ENCODE measurements at places on chromosomes 7 and 10.

- DNase-seq, result no peak
Observed at GRCh38 chr7:110800984-110801383, 289.9 kb upstream of the LRRN3 start.

- DNase-seq, result no peak
Observed at GRCh38 chr10:11713186-11713743, 28.9 kb upstream of the ECHDC3 start.

DNA sequence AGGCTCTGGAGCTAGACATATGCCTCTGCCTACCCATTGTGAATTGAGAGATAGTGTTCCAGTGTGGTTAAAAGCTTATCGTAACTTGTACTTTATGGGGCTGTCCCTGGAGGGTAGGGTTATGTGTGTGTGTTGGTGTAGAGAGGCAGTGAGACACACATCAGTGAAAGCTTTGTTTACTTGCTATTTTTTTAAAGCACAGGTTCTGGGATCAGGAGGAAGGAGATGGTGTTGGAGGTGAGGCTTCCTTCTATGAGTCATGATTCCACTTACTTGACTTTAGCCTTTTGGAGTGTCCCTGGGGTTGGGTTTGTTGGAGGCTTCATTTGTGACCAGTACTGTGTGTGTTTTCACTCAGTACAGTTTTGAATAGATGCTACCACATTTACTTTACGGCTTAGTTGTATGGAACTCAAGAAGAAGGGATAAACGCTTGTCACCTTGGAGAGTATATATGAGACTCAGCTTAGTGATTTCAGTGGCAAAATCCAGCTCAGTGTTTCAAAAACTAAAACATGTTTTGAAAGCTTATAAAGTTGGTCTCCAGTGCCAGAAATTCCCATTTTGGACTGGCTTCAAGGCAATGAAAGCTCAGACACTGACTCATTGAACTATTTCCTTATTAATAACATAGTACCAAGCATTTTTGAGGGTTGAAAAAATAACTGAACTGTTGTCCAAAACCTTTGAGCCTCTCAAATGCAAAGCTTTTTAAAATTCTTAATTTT is 106.2 kb downstream of the PLXDC2 start:
- no peak for DNase-seq

DNA sequence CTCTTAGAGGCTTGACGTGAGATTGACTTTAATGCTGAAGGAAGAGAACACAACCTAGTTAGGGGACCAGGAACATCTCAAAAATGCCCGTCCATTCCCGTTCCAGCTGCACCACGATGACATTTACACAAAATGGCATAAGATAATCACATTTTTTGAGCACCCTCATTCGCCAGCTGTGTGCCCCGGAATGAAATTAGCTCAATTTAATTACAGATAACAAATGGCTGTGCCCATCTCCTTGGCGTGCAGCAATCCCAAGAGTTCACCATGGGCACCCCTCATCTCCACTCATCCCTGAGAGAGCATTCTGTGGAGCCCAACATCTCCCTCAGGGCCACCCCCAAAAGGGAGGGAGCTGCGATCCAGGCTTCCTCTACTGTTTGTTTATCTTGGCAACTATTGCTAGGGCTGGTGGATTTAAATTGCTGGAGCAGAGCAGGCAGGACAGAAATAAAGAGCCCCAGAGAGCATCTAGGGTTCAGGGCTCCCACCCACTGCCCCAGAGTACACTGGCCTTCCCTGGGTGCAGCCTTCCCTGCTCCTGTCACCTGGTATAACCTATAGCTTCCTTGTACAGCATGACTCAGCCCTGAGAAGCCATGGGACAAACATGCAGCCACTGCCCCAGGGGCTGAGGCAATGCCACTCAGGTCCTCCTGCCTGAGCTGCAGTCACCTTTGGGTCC is 263.5 kb downstream of the ZEB1 start:
- no peak for DNase-seq

DNA sequence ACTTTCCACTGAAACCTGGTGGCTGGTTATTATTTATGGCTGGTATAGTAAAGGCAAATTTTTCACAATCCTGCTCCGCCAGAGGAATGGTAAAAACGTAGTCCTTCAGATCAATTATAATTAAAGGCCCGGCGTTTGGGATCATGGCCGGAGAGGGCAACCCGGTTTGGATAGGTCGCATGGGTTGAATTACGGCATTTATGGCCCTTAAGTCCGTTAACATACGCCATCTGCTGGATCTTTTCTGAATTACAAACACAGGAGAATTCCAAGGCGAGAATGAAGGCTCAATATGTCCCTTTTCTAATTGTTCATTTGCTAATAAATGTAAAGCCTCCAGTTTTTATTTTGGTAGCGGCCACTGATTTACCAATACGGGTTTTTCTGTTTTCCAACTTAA is 11.3 kb upstream of the TAS2R3 start:
- DNase-seq, result no peak

DNA sequence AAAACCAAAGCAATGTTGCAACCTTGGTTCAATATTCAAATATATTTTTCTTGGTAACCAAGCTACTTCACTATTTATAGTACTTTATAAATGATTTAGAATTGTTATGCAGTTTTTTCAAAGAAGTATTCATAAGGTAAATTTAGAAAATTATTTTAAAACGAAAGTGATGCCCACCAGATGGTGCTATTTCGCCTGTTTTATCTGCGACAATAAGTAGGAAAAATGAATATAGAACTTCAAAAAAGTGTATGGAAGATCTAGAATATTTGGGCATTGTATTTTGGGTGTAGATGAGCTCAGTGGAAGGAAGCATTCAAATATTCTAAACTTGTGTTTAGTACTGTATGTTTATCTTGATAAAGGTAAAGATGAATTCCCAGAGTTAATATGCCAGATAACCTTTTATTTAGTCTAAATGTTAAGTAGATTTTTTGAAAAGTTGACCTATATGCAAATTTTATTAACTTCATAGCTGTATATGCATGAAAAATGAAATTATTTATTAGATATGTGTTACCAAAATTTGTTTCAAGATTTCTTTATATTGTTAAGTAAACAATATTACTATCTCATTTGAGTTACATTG is 93.2 kb downstream of the ADK start:
- peak; percentile 46 for DNase-seq

DNA sequence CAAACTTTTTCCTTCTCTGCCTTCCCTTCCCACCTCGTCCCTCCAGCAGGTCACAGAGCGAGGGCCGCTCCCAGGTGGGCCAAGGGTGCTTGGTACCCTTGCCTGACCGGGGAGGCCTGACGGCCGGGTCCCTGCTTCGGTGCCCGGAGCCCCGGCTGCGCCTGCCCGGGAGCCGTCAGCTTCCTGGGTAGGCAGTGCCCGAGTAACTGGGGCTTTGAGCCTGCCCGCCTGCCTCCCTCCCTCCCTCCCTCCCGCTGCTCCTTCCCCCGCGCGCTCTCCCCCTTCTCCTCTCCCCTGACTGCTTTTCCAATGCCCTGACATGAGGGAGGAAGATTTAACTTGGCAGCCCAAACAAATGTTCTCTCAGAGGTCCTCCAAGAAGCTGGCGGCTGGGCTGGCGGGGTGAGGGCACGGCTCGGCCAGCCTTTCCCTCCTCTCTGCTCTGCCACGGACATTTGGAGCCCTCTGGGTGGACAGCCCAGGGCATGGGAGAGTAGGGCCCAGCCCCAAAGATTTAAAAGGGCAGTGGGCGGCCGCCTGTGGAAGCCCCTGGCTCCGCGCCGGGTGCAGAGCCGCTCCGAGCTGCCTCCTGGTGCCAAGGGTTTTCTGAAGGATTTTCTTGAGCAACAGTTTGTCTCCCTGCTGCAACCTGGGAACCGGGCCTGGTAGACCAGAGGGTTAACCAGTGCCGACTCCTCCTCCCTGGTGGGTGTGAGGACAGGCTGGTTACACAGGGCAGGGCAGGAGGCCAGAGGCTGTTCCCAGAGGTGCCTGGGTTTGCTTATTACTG is 2.0 kb downstream of the ZMIZ1 start:
- peak; percentile 80 for DNase-seq

GRCh38 chr7:87534072-87534471 is 58.6 kb upstream of the ABCB4 start:
- no peak for DNase-seq

- peak; percentile 23 for DNase-seq
Observed at GRCh38 chr7:95470452-95470851, 15.3 kb upstream of the ASB4 start.

GRCh38 chr7:140390466-140391190 is 7.7 kb downstream of the SLC37A3 start:
- no peak for DNase-seq

GRCh38 chr10:23324351-23324750 is 20.2 kb downstream of the C10orf67 start:
- no peak for DNase-seq

- peak; percentile 26 for DNase-seq
Observed at GRCh38 chr7:80533287-80533686, 21.4 kb upstream of the GNAT3 start.

GRCh38 chr10:118672766-118673715 is 77.6 kb upstream of the PRLHR start:
- no peak for DNase-seq

Data from neural progenitor cell (in vitro differentiated cells).